ENCODE measurements at places on chromosomes 6 and 20. TPM values are rescaled to one million over a fixed set of nuclear protein-coding genes. Genes with fewer than 3 reads are reported as not detected.

DNA sequence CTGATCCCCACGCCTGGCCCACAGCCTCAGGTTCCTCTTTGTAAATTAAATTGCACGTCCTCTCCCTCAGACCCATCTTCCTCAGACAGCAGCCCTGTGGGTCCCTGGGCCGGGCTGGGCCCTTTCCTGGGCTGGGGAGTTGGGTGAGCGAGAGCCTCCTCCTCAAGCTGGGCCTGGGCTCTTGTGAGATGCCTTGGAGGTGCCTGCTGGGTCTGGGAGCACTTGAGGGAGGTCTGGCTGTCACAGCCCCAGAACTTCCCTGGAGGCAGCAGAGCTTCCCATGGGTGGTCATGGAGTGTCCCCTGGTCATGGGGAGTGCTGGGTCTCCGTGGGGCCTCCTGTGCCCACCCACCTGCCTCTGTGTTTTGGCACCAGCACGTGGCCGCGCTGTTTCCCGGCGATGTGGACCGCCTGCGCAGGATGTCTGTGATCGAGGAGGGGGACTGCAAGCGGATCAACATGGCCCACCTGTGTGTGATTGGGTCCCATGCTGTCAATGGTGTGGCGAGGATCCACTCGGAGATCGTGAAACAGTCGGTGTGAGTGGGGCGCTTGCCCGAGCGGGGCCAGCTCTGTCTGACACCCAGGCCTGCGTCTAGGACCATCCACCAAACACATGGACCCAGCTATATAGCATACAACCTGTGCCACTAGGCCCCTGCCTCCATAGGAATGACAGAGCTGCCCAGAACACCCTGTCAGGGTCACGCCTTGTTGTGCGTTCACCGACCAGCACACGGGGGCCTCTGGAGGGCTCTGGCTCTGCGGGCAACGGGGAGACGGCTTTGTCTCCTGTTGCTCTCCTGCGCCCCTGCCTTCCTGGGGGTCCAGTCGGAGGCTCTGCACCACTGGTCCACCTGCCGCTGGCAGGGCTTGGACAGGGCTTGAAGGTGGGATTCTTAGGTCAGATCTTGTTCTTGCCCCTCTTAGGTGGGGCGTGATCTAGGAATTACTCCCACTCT lies 33.0 kb downstream of the PYGB start:
- DNase-seq: no peak

GRCh38 chr6:31345026-31345730 lies 11.8 kb downstream of the HLA-B start:
- DNase-seq: no peak

DNA sequence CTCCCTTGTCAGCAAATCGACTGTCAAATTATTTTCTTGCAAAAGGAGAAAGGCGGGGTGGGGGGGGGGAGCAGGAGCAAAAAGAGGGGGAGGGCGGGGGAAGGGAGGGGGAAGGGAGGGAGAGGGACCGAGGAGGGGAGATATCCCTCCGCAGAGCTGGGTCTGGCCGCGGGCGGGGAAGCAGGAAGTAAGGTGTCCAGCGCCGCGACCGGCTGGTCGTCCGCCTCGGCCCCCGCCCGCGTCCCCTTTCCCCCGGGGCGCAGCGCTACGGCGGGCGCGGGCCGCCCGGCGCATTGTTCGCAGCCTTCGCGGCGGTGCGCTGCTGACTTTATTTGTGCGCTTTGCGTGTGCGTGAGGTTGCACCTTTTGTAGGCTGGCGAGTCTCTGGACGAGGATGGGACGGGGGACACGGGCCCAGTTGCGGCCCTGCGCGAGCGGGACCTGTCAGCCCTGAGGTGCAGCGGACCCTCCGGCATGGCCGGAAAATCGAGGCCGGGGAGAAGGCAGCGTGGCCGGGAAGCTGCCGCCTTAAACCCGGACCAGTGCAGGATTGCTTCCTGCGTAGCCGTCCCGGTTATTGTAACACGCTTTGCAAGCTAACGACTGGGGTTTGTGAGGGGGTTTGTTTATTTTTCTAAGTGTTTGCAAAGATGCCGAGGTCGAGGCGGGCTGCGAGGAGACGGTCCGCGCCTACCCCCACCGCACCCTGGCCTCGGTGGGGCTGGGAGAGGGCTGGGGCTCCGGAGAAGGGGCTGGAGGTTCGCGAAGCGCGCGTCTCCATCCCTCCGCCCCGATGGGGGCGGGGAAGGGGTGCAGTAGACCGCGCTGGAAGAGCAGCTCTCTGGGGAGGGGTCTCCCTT lies 675 bp upstream of the TRERF1 start:
- peak; percentile 94 for DNase-seq

DNA sequence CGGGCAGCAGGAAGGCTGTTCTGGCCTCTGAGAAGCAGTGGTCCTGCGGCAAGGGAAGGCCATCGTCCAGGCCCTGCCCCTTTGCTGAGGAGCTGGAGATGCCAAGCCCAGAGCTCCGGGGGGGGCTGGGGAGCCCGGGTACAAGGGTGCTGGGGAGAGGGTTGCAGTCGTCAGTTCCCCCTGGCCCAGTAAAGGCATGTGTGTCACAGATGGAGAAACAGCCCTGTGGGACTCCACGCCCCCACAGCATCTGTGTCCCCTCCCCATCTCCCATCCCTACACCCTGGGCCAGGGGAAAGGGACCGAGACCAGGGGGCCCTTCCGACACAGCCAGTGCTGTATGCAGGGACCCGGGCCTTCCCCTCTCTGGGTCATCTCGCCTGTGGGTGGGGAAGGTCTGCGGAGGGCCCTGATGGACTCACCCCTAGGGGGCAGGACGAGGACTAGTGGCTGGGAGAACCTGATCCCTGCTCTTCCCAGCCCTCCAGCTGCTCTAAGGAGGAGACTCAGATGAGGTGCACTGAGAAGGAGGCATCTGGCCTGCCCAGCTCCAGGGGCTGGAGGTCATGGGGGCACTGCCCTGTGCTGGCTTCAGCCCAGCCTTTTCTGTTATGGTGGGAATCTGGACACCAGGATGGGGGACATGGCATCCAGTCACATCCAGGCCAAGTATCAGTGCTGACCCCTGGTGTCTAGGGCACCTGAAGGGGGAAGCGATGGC lies 609 bp downstream of the MYL9 start:
- peak; percentile 63 for DNase-seq

DNA sequence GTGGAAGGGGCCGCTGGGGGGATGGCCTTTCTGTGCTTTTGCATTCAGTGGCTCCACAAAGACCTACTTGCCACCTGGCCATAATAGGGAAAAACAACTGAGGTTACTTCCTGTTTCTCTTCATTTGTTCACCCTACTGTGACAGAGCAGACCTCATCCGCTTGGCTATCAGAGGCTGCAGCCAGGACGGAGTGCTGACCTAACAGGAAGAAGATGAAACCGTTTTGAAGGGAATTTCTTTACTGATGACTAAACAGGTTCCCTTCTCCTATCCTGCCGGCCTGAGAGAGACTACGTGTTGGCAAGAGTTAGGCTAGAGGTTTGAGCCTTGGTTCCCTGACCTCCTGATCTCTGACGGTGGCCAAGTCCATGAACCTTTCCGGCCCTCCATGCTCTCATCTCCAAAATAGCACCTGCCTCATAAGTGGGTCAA lies 21.3 kb downstream of the PRR18 start:
- peak; percentile 29 for DNase-seq

GRCh38 chr6:49909563-49909962 lies 43.2 kb upstream of the CRISP1 start:
- peak; percentile 85 for DNase-seq

Gene KCNS1
- polyA plus RNA-seq: 0.09 TPM

Gene BPIFB2
- not detected for polyA plus RNA-seq

Gene KPNA5
- 9.9 TPM for polyA plus RNA-seq

Gene CST3
- polyA plus RNA-seq: 84.7 TPM

Gene NKAIN4
- 37.7 TPM for polyA plus RNA-seq

Gene SLC2A10
- 16.0 TPM for polyA plus RNA-seq

All from muscle of leg (tissue), 16 donors.